ENCODE measurements at places on chromosomes 7 and 10. TPM values are rescaled to one million over a fixed set of nuclear protein-coding genes. Genes with fewer than 3 reads are reported as not detected.
A peak's percentile ranks its signal among the peaks of the same experiment; 100 is the strongest.

GRCh38 chr7:115034515-115034914, 112.6 kb downstream of the MDFIC start:
- H3K27ac ChIP-seq, result no peak overlapping the region
- no peak overlapping the region for H3K4me3 ChIP-seq
- peaks cover 5% of the 10 kb centered on the region for H3K36me3 ChIP-seq
- no peaks in the 10 kb centered on the region for H3K27me3 ChIP-seq
- DNase-seq, result no peak

- DNase-seq, result no peak
- no peak overlapping the region for H3K27ac ChIP-seq
- H3K27me3 ChIP-seq, result no peaks in the 10 kb centered on the region
- H3K4me1 ChIP-seq, result no peaks in the 10 kb centered on the region
- no peaks in the 10 kb centered on the region for H3K36me3 ChIP-seq
These were observed 227.1 kb downstream of the FANK1 start for GRCh38 chr10:126123466-126123865.

GRCh38 chr10:24575481-24576002, 148.1 kb downstream of the ARHGAP21 start:
- no peak overlapping the region for H3K4me3 ChIP-seq
- peaks cover 8% of the 10 kb centered on the region for H3K27me3 ChIP-seq
- no peak for DNase-seq
- no peak overlapping the region for H3K27ac ChIP-seq
- no peaks in the 10 kb centered on the region for H3K36me3 ChIP-seq

- H3K36me3 ChIP-seq, result peaks cover 11% of the 10 kb centered on the region
- peaks cover 11% of the 10 kb centered on the region for H3K27me3 ChIP-seq
- peak overlapping the region; percentile 79 for H3K4me3 ChIP-seq
- peak overlapping the region; percentile 84 for H3K27ac ChIP-seq
- DNase-seq, result no peak
These were observed 701 bp upstream of the CUL1 start for GRCh38 chr7:148698007-148698396.

DNA sequence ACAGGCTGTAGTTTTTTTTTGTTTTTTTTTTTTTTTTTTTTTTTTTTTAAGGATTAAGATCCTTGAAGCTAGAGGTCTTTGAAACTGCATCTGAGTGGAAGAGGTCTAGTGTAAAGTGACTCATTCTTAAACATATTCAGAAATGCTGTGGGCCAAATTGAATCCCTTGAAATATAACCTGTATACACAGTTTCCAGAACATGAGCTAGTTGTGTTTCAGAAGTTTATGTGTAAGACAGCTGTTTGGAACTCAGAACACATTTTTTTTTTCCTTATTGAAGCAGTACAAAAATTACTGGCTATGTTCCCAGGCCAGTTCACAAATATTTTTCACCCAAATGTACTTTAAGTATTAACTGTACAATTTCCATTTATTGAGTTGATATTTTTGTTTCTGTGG, 67.9 kb downstream of the PPP1R9A start:
- DNase-seq, result no peak
- no peaks in the 10 kb centered on the region for H3K27me3 ChIP-seq
- H3K27ac ChIP-seq, result no peak overlapping the region
- H3K4me1 ChIP-seq, result no peaks in the 10 kb centered on the region

DNA sequence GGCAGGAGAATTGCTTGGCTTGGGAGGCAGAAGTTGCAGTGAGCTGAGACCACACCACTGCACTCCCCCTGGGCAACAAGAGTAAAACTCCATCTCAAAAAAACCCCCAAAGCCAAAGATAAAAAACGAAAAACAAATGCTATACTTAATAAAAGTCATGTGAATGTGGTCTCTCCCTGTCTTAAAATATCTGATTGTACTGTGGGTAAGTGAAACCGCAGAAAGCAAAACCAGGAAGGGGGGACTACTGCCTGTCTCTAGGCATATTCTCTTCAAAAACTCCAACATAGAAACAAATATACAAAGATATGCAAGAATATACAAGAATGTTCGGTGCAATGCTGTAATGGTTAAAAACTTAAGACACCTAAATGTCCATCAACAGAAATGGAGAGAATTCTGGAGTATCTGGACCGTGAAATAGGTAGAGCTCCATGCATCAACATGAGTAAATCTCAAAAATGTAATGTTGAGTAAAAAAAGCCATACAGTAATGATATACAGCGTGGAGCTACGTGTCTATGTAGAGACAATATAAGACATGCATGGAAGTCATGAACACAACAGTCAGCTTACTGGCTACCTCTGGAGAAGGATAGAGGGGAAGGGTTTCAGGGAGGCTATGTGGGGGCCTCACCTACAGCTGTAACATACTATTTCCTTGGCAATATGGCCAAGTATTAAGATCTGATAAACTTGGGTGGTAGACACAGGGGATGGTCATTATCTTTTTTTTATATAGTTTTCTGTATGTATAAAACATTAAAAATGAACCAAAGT, 2.1 kb downstream of the ZNF394 start:
- peak overlapping the region; percentile 78 for H3K27ac ChIP-seq
- H3K27me3 ChIP-seq, result no peaks in the 10 kb centered on the region
- peaks cover 23% of the 10 kb centered on the region for H3K4me1 ChIP-seq

Gene CCDC172
- total RNA-seq, result not detected

DNA sequence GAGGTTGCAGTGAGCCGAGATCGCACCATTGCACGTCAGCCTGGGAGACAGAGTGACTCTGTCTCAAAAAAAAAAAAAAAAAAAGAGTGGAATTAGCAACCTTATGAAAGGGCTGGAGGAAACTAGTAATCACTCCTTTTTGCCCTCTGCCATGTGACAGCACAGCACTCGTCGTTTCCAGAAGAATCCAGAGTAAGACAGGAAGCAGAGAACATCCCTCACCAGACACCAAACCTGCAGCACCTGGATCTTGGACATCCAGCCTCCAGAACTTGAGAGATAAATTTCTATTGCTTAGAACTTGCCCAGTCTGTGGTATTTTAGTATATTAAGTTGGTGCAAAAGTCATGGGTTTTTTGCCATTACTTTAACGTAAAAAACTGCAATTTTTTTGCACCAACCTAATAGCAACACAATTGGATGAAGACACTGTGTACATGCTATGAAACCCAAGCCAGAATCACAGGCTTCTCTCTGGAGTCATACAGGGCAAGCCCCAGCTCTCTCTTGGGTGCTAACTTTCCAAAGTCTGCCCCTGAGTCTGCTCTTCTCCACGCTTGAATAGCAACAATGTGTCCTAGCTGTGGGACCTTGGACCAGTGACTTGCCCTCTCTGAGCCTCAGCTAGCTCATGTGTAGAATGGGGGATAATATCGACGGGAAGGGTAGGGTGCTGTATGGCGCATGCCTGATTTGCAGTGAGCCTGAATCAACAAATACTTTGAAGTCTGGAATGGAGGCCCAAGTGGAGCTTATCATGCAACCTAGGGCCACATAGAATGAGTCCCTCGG, 55.1 kb downstream of the CHST3 start:
- no peak for DNase-seq
- no peak overlapping the region for H3K27ac ChIP-seq
- H3K36me3 ChIP-seq, result no peaks in the 10 kb centered on the region
- H3K27me3 ChIP-seq, result peaks cover 6% of the 10 kb centered on the region
- H3K4me1 ChIP-seq, result peaks cover 10% of the 10 kb centered on the region
- H3K4me3 ChIP-seq, result no peak overlapping the region

DNA sequence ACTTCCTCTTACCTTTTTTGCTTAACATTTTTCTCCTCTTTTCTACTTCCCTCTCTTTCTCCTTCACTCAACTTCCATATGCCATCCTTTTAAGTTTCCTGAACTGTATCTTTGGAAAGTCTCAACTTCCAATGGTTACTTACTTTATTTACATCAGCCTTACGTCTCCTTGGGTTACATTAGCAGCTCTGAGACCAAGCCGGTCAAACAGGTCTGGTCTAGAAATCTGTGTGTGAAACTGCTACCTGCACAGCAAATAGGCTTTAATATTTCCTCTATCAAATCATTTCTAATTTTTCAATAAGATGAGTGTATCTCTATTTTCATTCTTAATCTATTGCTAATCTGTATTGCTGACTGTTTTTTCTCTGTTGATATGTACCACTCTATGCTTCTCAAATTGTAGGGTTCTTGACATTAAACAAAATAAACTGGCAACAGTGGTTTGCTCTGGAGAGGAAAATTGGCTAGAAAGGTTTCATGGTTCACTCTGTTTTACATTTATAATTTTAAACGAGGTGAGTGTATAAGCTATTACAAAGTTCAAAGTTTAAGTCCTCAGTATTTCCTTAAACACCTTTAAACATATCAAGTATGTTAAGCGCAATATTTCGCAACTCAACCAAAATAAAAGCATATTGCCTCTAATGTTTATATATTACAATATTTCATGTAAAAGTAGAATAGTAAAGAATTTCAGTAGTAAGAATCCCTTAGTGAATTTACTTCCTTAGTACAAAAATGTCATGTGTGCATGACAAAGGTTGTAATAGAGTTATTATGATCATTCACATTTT, 3.6 kb upstream of the SEMA3C start:
- no peak for DNase-seq
- no peaks in the 10 kb centered on the region for H3K36me3 ChIP-seq
- H3K27me3 ChIP-seq, result peaks cover 28% of the 10 kb centered on the region

Gene MET
- total RNA-seq, result not detected

Gene FRA10AC1
- total RNA-seq, result 6.0 TPM

- no peak for DNase-seq
- H3K27ac ChIP-seq, result no peak overlapping the region
- H3K4me3 ChIP-seq, result no peak overlapping the region
- H3K4me1 ChIP-seq, result peaks cover 47% of the 10 kb centered on the region
These were observed 1.5 kb downstream of the SMARCD3 start for GRCh38 chr7:151246851-151247580.

Gene ZNF425
- total RNA-seq, result 0.47 TPM

Gene LRRTM3
- not detected for total RNA-seq

DNA sequence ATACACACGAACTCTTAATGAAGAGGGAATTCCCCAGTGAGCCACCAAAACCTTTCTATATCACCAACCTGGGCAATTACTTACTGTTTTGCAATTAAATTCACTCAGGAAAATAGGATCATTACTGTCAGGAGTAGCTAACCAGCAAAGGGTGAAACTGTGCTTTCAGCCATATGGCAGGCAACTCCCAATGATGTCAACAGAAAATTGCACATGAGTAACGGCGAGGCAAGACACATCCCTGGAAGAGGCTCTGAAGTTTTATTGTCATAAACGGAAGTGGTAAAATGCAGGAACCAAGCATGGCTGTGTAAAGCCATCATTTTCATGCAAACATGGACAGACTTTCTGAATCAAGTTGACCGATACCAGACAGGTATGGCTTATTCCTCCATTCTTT, 548.9 kb upstream of the AUTS2 start:
- H3K4me1 ChIP-seq, result no peaks in the 10 kb centered on the region
- no peak overlapping the region for H3K4me3 ChIP-seq
- H3K27me3 ChIP-seq, result no peaks in the 10 kb centered on the region
- H3K36me3 ChIP-seq, result no peaks in the 10 kb centered on the region
- no peak for DNase-seq

Gene ACBD7
- 4.4 TPM for total RNA-seq

DNA sequence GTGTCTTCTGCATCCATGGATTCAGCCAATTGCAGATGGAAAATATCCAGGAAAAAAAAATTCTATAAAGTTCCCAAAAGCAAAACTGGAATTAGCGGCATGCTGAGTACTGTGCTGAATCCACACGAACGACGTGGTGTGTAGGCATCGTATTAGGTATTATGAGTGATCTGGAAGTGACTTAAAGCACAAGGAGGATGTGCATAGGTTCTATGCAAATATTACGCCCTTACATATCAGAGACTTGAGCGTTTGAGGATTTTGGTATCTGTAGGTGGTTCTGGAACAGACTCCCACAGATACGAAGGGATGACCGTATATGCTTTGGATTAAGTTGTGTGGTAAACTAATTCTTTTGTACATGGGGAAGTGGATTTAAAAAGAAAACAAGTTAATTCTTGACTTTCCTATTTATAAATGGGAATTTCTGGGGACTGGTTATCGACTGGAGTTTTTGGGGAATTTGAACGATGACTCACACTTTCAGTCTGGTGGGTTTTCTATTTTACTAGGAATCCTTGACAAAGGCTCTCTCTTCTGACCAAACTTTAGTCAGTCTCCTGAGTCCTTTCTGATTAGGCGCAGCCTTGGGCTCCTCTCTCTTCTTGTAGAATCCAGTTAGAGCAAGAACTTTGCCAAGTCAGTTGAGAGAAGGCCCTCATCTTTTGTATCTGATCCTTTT, 5.4 kb upstream of the NUB1 start:
- H3K27me3 ChIP-seq, result no peaks in the 10 kb centered on the region
- no peak overlapping the region for H3K4me3 ChIP-seq
- H3K36me3 ChIP-seq, result peaks cover 10% of the 10 kb centered on the region
- DNase-seq, result no peak

Gene NPC1L1
- total RNA-seq, result not detected

Gene HABP2
- total RNA-seq, result not detected

GRCh38 chr10:128364631-128365030, 238.4 kb upstream of the MKI67 start:
- DNase-seq, result no peak
- no peaks in the 10 kb centered on the region for H3K4me1 ChIP-seq
- no peak overlapping the region for H3K27ac ChIP-seq
- H3K36me3 ChIP-seq, result no peaks in the 10 kb centered on the region
- no peak overlapping the region for H3K4me3 ChIP-seq

DNA sequence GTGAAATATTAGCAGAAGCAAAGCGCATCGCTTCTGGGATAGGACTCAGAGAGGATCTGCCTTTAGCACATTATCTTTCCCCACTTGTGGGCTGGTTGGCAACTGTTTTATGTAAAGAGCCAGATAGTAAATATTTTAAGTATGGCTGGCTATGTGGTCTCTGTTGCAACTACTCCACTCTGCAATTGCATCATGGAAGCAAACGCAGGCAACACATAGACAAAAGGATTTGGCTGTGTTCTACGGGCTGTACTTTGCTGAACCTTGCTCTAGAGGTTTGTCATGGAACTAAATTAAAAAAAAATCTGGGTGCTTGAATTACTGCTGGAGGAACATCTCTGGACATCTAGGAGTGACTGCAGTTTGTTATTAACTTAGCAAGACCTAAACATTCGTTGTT, 307.8 kb upstream of the TPK1 start:
- no peaks in the 10 kb centered on the region for H3K36me3 ChIP-seq
- no peak overlapping the region for H3K27ac ChIP-seq
- no peaks in the 10 kb centered on the region for H3K27me3 ChIP-seq
- H3K4me3 ChIP-seq, result no peak overlapping the region
- H3K4me1 ChIP-seq, result no peaks in the 10 kb centered on the region

DNA sequence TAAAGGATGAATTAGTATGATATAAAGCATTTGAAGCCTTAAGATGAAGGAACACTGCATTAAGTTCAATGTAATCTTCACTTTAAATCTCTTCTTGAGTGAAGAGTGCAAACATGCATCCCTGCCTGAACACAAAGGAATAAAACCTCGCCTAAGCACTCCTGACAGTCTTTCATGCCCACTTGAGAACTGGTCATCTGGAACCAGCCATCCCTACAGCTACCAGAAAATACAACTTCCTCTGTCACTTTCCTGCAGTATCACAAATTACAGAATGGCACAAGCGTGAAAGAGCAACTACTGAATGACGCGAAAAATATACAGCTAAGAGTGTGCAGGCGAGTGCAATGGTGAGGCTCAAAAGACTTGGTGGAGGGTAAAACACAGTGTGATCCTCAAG, 1079.9 kb downstream of the CNTNAP2 start:
- no peak for DNase-seq
- H3K4me3 ChIP-seq, result no peak overlapping the region
- no peaks in the 10 kb centered on the region for H3K36me3 ChIP-seq
- H3K27ac ChIP-seq, result no peak overlapping the region
- H3K4me1 ChIP-seq, result no peaks in the 10 kb centered on the region
- H3K27me3 ChIP-seq, result no peaks in the 10 kb centered on the region

Data from activated CD8-positive, alpha-beta T cell treated with anti-CD3 and anti-CD28 coated beads, Interleukin-2, amount 10 ng/mL, durations not matched to agents 7 days and 5 days (primary cell).